ENCODE measurements at places on chromosomes 5 and 9. TPM values are rescaled to one million over a fixed set of nuclear protein-coding genes. Genes with fewer than 3 reads are reported as not detected.

Gene LECT2
- total RNA-seq, result not detected

Gene OR13C3
- total RNA-seq, result not detected

Gene SEMA5A
- 38.9 TPM for total RNA-seq

Gene GZMA
- 8.8 TPM for total RNA-seq

Gene SLC4A9
- 0.23 TPM for total RNA-seq

Gene P4HA2
- 79.0 TPM for total RNA-seq

Gene CEL
- total RNA-seq, result 0.75 TPM

Gene EFCAB9
- total RNA-seq, result not detected
